ENCODE measurements at places on chromosomes 3 and 15.

DNA sequence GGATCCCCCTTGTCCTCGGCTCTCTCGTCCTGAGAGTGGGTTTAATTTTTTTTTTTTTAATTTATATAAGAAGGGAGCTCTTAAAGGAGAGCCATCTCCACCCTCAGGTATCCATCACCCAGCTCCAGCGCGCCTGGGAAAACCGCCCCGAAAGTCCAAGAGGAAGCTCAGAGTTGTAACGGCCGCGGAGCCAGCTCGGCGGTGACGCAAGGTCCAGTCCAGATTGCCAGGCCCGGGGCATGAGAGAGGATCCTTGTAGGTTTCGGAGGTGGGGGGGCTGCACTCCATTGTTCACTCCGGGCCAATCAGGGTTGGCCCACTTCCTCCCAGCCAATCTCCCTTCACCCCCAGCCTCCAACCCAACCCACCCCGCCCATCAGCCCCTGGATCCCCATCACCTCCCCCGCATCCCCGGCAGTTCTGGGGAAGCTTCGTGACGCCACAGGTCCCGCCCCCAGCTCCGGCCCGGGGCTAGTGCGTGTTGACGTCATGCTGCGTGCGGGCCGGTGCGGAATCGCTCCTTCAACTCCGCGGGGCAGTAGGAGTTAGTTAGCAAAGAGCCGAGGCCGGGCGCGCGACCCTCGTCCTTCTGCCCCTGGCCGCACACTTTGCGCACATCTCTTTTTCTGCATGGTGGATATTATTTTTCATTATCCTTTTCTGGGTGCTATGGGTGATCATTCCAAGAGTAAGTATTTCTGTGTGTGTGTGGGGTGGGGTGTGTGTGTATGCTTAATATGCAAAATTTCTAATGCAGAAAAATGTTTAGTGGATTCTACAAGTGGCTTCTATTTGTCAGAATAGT is at the start of gene ISL2:
Gene ISL2, plus strand, starts transcription at position 520 of the 805 bp plus-strand sequence. Its CDS starts 111 bp downstream, at position 631.
- peak; percentile 74 for DNase-seq

DNA sequence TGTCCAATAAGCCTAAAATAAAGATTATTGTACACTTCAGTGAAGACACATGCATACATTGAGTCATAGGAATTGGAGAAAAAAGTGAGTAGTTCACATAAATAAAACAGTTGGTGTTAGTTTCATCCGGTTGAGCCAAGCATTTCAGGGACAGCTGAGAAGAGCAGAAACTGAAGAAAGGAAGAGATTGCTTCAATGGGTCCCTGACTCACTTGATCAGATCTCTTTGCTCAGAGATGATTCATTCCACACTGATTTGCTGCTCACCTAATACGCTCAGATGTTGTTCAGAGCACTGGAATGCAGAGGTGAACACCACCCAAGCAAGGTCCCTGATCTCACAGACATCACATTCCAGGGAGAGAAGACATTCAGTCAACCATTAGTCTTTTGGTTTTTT is 93.7 kb downstream of the RAD18 start:
- DNase-seq = no peak

GRCh38 chr3:62027796-62028195 is 345.6 kb downstream of the FEZF2 start:
- DNase-seq = no peak

DNA sequence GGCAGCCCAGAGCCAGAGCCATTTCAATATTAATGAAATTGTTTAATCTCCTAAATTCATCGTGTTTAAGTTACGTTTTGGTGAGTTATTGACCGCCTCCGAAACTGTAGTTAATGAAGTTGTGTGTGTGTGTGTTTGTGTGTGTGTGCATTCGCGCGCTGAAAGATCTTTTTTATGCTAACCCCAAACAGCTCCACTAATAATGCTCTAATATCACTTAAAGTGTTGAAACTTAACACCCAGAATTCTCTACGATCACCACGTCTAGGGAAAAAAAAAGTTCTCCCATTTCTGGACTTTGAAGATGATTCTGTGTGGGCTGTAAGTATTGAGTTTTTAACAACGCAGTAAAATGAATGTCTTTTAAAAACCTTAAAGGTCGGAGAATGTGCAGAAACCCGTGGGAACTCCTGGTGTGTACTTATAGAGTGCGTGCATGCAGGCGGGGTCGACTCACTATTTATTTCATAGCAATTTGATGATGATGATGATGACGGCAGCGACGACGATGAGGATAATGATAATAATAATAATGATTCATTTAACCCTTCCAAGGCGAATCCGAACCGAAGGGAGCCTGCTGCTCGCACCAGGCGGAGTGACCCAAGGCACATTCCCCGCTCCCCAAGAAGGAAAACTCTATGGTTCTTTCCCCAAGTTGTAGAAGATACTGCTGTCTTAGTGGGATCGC is 1.4 kb upstream of the FOXB1 start:
- no peak for DNase-seq

DNA sequence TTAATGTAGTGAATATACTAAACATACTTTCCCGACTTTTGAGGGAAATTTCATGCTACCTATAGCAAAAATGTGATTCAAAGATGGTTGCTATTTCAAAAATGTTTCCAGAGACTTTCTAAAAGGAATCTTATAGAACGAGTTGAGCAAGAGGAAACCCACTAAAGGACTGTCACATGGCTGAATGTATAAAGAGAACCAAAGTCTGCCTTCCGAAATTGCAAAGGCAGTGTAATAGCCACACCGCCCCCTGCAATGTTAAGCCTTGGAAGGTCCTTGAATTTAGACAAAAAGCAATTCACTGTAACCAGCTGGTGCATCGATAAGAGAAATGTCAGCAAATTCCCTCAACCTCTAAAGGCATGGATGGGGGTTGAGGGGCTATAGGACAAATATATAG is 142.8 kb downstream of the CHL1 start:
- DNase-seq = no peak

DNA sequence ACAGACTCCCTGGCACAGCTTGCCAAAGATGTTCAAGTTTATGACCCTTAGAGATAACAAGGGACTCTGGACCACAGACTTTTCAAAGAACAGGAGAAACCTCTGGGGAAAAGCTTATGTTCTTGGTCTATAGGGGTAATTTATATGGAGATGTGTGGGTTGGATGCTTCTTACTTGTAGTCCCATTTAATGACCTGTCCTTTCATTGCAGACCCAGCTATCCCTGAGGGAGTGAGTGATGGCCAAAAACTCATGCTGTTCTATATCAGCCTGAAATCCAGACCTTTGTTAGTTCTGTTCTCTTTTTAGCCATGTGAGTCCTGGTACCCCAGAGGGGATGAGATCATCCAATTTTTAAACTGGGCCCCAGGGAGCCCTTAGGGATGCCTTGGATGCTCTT is 43.7 kb upstream of the MRPL3 start:
- DNase-seq = no peak

DNA sequence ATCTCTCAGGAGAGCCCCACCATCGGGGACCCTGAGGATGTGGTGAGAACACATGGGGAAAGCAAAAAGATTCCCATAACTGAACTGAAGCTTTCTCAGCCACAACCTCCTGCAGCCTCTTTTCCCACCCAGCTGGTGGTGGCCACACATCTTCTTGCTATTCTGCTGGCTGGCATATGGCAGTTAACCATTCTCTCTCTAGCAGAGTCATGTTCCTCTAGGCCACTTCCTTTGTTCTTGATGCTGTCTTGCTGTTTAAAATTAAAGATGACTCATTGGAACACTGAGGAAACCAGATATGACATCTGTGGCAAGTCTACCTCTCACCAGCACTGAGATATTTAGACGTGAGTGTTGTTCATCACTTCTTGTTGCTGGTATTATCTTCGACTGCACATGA is 180.3 kb upstream of the ROBO2 start:
- no peak for DNase-seq

- no peak for DNase-seq
Observed at GRCh38 chr3:10547841-10548783, 42.7 kb upstream of the ATP2B2 start.

DNA sequence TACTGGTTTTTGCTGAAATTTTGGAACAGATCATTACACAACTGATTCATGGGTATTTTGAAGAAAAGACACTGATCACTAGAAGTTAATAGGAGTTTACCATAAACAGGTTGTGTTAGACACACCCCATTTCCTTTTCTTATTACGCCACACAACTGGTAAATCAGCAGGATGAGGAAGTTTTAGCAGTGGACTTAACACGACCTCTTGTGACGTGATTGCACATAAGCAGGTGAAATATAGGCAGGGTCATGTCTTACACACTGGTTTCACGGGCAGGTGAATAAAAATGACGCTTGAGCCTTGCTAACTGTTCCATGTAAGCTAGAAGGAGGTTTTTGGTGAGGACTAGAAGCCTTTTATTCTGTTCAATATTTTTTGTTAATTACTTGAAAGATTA is 27.1 kb upstream of the TPRG1 start:
- no peak for DNase-seq

Data from Right ventricle myocardium superior (tissue), 1 donor.